Spleen (tissue), 13 donors: ENCODE measurements at places on chromosomes 13 and 19. TPM values are rescaled to one million over a fixed set of nuclear protein-coding genes. Genes with fewer than 3 reads are reported as not detected.

The NXNL1 gene
- total RNA-seq = not detected

DNA sequence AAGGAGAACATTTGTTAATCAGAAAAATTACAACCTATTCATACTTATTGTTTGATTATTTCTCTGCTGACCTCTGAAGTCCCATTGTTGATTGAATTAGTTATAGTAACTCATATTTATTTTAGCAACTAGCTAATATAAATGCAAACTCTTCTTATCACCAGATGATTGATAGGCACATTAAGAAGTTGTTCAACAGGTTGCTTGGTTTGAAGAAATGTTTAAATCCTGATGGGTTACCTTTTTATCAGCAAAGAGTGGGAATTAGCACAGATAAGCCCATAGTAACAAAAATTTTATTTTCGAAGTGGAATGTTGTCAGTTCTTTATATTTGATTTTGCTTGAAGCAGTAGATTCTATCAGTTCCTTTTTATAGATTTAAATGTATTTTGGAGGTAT, 44.4 kb downstream of the KLF5 start:
- no peak for DNase-seq
- no peaks in the 10 kb centered on the region for H3K27me3 ChIP-seq
- no peaks in the 10 kb centered on the region for H3K36me3 ChIP-seq
- no peaks in the 10 kb centered on the region for H3K4me1 ChIP-seq
- H3K27ac ChIP-seq = no peak overlapping the region
- H3K4me3 ChIP-seq = no peak overlapping the region

- no peaks in the 10 kb centered on the region for H3K4me1 ChIP-seq
- no peak overlapping the region for H3K4me3 ChIP-seq
- H3K36me3 ChIP-seq = no peaks in the 10 kb centered on the region
- no peak overlapping the region for H3K27ac ChIP-seq
Observed at GRCh38 chr13:92894447-92894846, 332.2 kb upstream of the GPC6 start.

The TRPC4 gene
- total RNA-seq = not detected

GRCh38 chr13:101579281-101579802, 126.9 kb downstream of the ITGBL1 start:
- no peak overlapping the region for H3K4me3 ChIP-seq
- no peak for DNase-seq
- no peaks in the 10 kb centered on the region for H3K36me3 ChIP-seq
- H3K4me1 ChIP-seq = no peaks in the 10 kb centered on the region
- H3K27me3 ChIP-seq = no peaks in the 10 kb centered on the region

The INSR gene
- 435 TPM for total RNA-seq

DNA sequence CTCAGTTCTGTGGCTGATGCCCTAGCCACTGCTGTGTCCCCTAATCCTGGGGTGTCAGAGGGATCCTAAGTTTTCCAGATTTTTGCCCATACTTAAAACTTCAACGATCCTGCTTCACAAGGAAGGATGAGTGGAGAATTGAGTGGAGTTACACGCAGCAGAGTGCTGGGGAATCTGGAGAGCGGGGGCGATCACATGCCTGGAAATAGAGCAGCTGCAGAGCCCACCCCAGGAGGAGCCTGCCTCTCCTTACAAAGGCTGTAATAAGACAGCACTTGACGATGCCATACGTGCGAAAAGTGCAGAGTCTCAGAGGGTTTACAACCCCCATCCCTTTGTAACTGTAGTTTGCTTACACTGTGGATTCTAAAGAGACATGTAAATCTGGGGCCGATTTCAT, 40.6 kb downstream of the SUGP2 start:
- no peak for DNase-seq
- H3K4me1 ChIP-seq = no peaks in the 10 kb centered on the region
- H3K4me3 ChIP-seq = no peak overlapping the region
- H3K27ac ChIP-seq = no peak overlapping the region

The CYP4F11 gene
- 2.2 TPM for total RNA-seq

The CC2D1A gene
- total RNA-seq = 26.3 TPM

DNA sequence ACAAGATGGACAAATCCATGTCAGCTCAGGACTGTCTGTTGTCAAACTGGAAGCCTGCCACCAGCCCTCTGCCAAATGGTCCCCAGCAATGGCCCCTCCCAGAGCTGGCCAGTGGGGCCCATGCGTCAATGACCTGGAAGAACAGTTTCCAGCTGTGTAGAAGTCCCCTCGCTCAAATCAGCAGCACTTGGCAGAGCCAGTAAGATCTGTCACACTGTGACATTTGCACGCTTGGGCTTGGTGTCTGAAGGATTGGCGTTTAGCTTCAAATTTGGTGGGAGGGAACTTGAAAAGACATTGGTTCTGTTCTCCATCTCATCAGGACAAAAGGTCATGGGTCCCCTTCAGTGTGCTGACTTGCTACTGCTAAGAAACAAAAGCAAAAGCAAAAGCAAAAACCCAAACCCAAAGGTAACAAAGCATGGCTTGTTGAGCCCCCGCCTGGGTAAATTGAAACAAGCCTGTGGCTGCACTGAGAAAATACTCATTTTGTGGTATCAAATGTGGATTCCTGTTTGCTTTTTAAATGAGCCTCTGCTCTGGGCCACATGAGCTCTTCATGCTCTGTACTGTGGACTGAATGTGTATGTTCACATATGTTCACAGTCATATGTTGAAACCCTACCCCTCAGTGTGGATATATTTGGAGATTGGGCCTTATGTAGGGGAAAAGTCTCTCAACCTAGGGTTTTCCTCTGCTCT, 253.6 kb upstream of the MAB21L1 start:
- H3K27me3 ChIP-seq = no peaks in the 10 kb centered on the region
- H3K4me3 ChIP-seq = no peak overlapping the region
- no peak for DNase-seq
- H3K4me1 ChIP-seq = no peaks in the 10 kb centered on the region
- no peaks in the 10 kb centered on the region for H3K36me3 ChIP-seq
